ENCODE measurements at places on chromosomes 13 and 19.

DNA sequence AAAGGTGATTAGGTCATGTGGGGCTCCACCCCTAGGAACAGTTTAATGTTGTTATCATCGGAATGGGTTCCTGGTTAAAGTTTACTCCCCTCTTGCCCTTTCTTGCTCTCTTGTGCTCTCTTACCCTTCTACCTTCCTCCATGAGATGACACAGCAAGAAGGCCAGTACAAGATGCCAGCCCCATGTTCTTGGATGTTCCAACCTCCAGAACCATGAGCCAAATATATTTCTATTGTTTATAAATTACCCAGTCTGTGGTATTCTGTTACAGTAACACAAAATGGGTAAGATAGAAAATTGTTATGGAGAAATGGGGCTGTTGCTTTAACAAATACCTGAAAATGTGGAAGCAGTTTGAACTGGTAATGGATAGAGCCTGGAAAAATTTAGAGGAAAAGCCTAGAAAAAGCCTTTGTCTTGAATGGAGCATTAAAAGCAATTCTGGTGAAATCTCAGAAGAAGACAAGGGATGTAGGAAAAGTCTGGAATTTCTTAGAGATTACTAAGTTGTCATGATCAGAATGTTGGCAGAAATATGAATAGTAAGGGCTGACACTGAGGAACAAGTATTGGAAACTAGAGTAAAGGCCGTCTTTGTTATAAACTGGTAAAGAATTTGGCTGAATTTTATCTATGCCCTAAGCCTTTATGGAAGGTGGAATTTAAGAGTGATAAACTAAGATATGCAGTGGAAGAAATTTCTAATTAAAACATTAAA, 53.5 kb upstream of the TSC22D1 start:
- no peak for DNase-seq

GRCh38 chr13:63864171-63864902, 2448.7 kb upstream of the PCDH20 start:
- DNase-seq, result no peak

DNA sequence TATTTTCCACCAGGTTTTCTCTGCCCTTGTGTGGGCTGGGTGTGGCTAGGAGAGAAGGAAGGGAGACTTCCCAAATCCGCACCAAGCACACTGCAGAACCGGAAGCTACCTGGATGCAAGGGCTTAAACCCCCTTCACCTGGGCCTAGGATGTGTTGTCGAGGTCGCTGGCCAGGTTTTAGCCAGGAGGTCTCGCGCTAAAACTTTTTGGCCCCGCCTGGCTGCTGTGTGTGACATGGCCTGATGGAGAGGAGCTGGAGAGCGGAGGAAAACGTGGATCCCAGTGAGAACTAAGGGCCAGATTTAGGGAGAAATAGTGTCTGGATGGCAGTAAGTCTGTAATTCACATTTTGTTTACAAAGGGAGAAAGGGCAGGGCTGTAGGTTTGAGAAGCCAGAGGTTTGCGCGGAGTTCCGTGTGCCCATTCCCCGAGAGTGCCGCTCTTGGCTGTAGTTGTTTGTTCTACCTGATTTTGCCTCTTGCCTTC, 3.1 kb upstream of the TSHZ3 start:
- no peak for DNase-seq

- no peak for DNase-seq
Measured at GRCh38 chr19:33368074-33368864, 5.2 kb upstream of the CEBPG start.

DNA sequence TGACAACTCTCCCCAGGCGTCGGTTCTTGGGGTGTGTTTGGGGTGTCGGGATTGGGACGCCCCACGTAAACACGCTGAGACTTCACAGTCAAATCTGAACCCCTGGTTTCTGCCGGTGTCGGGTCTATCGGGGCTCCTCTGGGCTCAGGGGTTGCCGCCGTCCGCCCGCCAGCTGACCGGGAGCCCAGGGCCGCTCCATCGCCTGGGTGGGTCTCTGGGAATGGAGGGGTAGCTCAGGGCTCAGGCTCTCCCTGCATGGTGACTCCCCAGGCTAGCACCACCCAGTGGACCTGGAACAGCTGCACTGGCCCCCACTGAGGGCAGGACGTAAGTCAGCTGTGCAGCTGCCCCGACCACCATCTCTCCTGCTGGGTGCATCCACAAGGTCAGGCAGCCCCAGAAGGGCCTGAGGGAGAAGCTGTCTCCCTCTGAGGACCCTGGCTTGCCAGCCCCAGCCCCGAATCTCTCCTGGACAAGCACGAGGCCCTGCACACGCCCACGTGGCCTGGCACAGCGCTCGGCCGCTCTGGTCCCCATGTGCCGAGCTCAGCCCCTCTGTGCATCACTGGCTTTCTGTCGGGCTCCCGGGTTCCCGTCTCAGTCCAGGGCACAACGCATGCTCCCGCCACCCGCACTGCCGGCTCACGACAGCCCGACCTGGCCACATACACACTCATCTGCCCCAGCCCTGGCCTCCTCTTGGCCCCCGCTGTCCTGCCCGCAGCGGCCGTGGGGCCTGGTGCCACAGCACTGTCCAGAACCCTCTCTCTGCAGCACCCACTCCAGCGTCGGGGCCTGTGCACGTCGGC, 6.1 kb downstream of the RNF126 start:
- no peak for DNase-seq

DNA sequence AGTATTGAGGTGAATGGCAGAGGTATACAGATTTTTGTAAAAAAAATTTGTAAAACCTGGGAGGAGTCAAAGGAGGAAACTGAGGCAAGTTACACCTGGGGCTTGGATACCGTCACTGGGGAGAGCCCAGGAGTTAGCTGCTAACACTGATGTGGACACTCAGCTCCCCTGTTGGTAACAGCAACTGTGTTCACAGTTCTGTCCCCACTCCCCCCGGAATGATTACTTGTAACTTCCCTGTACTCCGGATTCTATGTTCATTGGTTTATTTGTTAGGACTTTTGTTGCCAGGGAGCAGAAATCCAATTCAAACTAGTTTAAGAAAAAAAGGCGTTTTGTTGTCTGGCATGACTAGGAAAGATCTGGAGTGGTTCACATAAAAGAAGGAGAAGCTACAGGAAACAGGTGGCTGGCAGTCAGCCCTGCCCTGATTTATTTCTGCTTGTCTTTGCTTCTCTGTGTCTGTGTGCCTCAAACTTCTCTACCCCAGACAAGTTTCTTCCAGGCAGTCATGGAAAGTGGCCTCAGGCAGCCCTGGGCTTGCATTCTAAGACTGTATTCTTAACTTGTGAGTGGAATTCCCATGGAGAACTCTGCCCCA, 2.3 kb upstream of the GPR12 start:
- DNase-seq, result no peak

GRCh38 chr19:16061943-16062342, 14.4 kb upstream of the TPM4 start:
- DNase-seq, result no peak

GRCh38 chr19:8528500-8528899, 14.5 kb upstream of the ZNF414 start:
- no peak for DNase-seq

DNA sequence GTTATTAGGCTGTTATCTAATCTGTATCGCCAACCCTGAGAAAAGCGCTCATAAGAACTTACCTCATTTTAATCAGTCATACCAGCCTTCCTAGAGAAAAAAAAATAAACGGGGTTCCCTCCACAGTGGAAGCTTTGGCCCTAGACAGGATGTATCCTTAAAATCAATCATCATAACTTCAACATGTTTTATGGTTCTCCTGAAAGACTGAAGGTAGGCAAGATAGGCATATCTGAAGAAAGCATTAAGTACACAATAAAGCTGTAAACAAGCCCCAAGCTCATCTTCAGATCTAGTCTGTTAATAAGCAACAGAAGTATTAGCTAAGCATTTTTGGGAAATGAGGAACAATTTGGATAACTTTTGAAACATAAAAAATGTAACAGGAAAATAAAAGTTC, 18.7 kb upstream of the SERP2 start:
- DNase-seq, result no peak

- DNase-seq, result no peak
Measured at GRCh38 chr13:41315443-41316047, 4.5 kb downstream of the NAA16 start.

DNA sequence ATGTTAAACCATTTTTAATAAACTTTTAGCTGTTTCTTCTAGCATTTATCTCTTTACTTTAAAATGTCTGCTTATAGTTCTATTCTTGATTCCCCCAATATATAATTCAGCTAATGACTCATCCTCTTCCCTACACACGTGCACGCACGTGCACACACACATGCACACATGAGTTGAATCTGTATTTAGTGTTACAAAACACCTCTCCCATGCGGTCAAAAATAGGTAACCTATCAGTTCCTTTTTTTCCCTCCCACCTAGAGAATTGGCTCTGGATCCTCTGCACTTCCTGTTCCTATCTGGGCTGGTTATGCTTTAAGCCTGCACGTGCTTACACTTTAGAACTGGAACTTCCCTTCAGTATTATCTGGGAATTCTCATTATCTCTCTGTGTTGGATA, 144.1 kb downstream of the PAN3 start:
- no peak for DNase-seq

GRCh38 chr13:62357887-62358645, 942.4 kb upstream of the PCDH20 start:
- DNase-seq, result peak; percentile 39

DNA sequence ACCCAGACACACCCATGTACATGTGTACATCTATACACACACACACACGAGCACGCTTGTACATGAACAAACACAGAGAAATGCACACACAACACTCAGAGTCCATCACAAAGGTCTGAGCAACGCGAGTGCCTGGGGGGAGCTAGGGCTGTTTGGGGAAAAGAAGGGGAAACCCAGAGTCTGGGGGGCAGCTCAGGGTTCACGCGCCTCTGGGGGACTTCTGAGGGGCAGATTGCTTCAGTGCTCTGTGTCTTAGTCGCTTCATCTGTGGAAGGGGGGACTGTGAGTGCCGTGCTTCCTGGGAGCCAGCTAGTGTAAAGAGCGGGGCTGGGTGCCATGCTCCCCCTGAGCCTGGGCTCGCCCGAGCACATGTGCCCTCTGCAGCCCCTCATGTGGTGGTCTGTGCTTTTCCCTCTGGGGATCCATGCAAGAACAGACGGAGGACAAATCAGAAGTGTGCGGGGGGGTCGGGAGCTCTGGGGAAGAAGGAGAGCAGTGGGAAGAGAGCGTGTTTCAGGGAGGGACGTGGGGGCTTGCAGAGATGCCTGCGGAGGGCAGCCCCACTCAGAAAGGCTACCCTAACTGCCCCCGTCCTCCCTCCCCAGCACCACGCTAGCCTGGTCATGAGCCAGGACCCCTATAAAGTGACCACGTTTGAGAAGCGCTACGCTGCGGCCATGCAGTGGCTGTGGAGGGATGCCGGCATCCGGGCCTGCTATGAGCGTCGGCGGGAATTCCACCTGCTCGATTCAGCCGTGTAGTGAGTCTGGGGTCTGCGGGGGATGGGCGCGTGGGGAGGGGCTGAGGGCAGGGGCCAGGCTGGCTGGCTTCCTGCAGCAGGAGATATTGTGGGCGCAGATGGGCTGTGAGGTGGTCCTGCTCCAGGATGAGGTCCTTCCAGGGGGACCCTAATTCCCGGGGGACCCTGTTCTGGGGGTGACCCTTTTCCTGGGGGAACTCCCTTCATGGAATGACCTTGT, 14.0 kb downstream of the GNA15 start:
- no peak for DNase-seq

DNA sequence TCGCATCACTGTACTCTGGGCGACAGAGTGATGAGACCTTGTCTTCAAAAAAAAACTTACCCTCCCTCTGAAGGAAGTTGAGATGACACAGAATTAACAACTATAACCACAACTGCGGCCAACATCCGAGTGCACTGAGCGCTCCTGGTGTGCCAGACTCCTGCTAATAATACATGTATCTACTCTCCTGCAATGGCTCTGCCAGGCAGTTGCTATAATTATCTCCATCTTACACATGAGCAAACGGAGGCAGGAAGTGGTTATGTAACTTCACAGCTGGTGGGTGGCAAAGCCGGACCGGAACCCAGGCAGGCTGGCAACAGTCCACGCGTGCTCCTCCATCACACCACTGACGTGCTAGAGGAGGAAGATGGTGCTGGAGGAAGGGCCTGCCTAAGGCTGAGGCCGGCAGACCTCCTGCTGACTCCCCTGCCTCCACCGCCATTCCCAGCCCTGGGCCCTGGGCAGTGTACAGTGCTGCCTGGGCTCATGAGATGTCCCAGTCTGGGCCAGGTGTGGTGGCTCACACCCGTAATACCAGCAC, 12.6 kb downstream of the XRCC1 start:
- no peak for DNase-seq

- no peak for DNase-seq
Measured at GRCh38 chr19:33868788-33869412, 72.2 kb downstream of the KCTD15 start.

DNA sequence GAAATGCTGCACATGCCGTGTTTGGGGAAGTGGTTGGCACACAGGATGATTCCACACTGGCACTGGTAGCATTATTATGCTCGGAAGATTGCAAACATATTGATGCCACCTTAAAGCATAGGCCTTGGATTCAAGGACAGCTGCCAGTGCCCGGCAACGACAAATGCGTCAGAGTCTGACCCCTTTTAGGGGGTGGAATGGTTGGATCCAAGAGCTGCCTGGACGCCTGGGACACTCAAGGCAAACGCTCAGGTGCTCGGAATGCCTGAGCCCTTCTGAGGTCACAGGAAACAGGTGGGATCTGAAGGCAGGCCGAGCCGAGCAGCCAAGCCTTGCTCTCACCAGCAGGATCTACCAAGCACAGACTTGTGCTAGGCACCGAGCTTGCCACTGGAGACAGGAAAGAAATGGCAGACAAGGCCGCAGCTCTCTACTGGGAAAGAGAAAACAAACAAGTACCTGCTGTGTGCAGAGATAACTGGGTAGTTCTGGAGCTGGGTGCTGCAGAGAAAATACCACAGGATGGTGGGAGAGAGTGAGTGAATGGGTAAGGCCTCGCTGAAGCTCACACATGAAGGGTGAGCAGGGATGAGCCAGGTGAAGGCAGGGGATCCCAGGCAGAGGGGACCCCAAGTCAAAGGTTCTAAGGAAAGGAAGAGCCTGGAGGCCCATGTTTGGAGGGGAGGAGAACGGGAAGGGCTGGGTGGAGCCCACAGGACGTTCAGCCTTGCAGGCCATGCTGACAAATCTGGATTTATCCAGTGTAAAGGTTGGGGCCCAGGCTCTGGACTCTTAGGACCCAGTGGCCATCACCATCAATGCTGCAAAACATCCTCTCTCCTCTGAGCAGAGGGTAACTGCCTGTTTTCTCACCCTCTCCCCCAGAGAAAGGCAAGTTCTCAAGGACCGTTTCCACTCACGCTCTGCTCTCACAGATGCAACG, 9.2 kb downstream of the RANBP3 start:
- DNase-seq, result no peak

DNA sequence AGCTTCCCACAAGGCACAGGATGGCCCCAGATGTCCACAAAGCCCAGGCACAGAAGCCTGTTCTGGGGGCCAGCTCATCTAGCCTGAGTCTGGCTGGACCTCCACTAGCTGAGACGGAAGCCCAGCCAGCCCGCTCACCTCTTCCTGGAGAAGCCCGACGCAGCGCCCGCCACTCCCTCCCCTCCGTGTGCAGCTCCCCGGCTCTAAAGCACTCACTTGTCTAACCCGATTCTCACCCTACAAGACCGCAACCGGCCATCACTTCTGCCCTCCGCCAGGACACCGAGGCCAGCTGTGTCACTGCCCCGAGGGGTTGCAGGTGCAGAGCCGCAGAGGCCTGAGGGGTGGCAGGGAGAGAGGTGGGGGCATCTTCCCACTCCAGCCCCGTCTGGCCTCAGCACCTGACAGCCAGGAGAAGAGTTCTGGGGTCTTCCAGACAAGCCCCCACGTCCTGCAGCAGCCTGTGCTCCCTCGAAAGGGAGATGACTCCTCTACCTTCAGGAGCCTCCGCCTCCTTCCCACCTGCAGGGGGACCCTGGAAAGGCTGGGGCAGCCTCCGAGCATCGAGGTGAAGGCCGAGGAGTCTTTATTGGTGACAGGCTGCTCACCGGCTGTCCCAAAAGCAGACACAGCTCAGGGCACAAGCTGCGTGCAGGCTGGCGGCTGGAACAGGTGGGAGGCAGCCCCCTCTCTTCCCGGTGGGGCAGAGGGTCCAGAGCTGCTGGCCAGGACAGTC, 5.9 kb upstream of the DIRAS1 start:
- DNase-seq, result peak; percentile 3
